ENCODE measurements at places on chromosomes 1 and 21.

DNA sequence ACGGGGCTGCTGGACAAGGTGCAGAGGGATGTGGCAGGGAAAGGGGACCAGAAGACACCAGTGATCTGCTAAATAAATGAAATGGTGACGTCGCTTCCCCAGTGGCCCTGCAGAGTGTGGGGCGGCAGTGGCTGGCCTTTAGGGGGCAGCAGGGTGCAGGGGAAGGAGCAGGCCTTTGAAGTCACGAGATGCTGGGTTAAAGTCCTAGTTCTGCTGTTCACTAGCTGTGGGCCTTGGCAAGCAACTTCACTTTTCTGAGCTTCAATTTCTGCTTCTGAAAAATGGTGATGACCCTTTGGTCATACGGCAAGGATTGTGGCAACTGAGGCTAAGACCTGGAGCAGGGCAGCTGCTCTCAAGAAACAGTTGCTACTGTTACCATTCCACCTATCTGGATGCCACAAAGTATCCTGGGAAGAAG is 9.2 kb upstream of the GALE start:
- DNase-seq: no peak

DNA sequence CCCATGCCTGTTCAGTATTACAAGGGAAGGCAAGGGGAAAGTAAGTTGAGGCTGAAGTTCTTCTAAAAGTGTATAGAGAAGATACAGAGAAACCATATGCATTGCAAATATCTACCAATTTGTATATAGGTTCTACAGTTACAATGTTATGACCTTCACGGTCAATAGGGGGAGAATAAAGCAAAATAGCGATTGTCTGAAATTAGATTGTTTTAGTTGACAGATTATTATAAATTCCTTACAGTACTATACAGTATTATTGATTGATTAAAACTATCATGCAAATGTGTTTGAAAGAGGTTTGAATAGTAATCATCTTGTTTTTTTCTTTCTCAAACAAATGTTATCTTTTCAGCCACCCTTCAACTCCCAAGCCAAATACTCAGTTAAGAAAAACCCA is 13.7 kb upstream of the BRINP3 start:
- no peak for DNase-seq

DNA sequence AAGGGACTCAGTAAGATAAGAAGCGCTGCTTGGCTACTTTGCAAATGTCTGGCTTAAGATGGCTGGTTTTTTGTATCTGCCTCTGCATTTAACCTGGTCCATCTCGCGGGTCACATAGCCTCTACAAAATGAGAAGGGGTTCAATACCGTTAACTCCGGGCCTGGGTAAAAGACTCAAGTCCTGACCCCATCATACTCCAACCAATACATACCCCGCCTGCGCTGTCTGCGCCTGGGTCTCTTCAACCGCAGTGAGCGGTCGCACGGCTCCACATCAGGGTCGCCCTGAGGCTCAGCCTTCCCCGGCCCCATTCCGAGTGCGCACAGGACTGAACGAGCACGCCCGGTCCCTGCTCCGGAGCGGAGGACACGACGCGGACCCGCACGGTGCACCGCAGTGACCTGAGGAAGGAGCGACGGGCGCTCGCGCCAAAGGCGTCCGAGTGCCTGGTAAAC is 558 bp upstream of the PGD start:
- DNase-seq: no peak

DNA sequence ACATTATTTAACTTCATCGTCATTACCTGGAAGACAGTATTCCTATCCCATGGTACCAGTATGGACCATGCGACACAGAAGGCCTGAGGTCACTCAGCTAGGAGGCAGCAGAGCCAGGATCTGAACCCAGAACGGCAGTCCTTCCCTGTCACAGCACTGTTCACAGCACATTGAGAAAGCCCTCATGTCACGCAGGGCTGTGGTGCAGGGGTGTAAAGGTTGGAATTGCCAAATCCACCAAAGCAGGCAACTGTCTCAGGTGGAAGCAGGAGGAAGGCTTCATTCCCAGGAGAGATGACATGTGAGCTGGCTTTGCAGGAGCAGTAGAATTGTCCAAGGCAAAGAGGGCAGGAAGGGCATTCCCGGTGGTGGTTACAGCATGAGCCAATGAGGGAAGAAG is 9.9 kb upstream of the TTC22 start:
- DNase-seq: no peak

DNA sequence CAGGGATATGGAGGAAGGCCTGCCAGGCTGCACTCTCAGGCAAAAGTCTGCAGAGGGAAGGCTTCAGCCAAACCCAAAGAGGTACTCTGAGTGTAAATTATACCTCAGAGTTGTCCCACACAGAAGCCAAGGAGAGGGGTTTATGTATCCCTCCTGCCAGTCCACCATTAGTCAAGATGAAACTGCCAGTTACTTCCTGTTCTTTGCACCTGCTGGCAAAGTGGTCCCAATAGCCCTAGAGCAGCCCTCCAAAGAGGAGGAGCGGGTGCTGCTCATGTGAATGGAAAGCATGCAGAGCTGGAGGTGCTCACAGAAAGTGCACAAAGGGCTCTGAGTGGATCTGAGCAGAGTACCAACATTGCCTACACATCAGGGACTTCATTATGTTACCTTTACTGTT is 37.1 kb upstream of the MCOLN3 start:
- no peak for DNase-seq

- no peak for DNase-seq
Observed at GRCh38 chr1:10192263-10192662, 18.1 kb upstream of the KIF1B start.

- no peak for DNase-seq
Observed at GRCh38 chr1:61131716-61132115, 49.4 kb downstream of the NFIA start.

DNA sequence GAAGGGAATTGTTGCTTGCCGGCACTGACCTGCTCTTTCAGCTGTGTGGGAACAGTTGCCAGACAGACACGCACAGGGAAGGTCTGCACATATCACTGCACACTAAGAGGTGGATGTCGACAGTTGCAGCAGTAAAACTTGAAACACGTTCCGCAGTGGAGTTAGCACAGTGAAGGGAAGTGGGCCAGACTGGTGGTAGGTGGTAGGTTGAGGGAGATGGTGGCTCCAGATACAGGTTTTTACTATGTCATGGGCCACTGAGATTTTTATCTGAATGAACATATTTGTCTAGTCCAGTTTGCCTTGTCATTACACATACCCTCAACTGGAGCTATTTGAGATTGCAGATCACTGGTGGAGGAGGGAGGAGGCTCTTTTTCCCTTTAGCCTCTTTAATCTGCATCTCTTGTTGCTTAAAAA is 13.5 kb downstream of the MRPS6 start:
- no peak for DNase-seq

DNA sequence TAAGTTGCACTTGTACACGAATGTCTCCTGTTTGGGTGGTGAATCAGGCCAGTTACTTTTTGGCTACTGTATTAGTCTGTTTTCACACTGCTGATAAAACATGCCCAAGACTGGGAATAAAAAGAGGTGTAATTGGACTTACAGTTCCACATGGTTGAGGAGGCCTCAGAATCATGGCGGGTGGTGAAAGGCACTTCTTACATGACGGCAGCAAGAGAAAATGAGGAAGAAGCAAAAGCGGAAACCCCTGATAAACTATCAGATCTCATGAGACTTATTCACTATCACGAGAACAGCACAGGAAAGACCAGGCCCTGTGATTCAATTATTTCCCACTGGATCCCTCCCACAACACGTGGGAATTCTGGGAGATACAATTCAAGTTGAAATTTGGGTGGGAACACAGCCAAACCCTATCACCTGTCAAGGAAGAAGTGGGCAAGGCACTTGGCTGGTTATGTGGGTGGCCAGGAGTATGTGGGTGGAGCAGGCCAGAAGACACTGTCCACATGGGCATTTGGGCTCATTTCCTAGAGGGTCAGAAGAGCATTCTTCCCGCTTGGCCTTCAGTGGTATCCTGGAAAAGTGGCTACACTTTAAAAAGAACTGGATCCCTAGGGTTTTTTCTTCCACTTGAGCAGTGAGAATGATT is 228.8 kb downstream of the HHAT start:
- DNase-seq: no peak

- no peak for DNase-seq
Observed at GRCh38 chr1:100423832-100424337, 71.6 kb downstream of the CDC14A start.

GRCh38 chr1:44330935-44331334 is 24.1 kb downstream of the ERI3 start:
- DNase-seq: no peak

Measured in SK-N-MC (cell line).